ENCODE measurements at places on chromosomes 5 and 9. TPM values are rescaled to one million over a fixed set of nuclear protein-coding genes. Genes with fewer than 3 reads are reported as not detected.

GRCh38 chr9:130995086-130996011 is 13.6 kb upstream of the LAMC3 start:
- no peak overlapping the region for H3K27ac ChIP-seq
- no peak for DNase-seq
- H3K4me3 ChIP-seq, result no peak overlapping the region

CDX1 gene
- not detected for total RNA-seq

ABHD17B gene
- 27.0 TPM for total RNA-seq

- H3K36me3 ChIP-seq, result peaks cover 14% of the 10 kb centered on the region
- no peak for DNase-seq
- peaks cover 25% of the 10 kb centered on the region for H3K27me3 ChIP-seq
- peak overlapping the region; percentile 94 for H3K27ac ChIP-seq
- peak overlapping the region; percentile 93 for H3K4me3 ChIP-seq
Observed at GRCh38 chr5:53560028-53560427, 411 bp upstream of the NDUFS4 start.

- H3K4me3 ChIP-seq, result no peak overlapping the region
- H3K4me1 ChIP-seq, result peaks cover 23% of the 10 kb centered on the region
- no peak overlapping the region for H3K27ac ChIP-seq
- no peak for DNase-seq
Observed at GRCh38 chr5:40355181-40355580, 324.5 kb upstream of the PTGER4 start.

- no peaks in the 10 kb centered on the region for H3K4me1 ChIP-seq
- peaks cover 21% of the 10 kb centered on the region for H3K27me3 ChIP-seq
- no peak overlapping the region for H3K27ac ChIP-seq
- no peaks in the 10 kb centered on the region for H3K36me3 ChIP-seq
Observed at GRCh38 chr5:176800024-176800423, 10.3 kb upstream of the UNC5A start.

GRCh38 chr5:166772770-166773169 is 1518.7 kb upstream of the WWC1 start:
- H3K4me1 ChIP-seq, result no peaks in the 10 kb centered on the region
- H3K36me3 ChIP-seq, result no peaks in the 10 kb centered on the region
- no peak for DNase-seq
- no peak overlapping the region for H3K27ac ChIP-seq
- H3K27me3 ChIP-seq, result no peaks in the 10 kb centered on the region
- no peak overlapping the region for H3K4me3 ChIP-seq

DNA sequence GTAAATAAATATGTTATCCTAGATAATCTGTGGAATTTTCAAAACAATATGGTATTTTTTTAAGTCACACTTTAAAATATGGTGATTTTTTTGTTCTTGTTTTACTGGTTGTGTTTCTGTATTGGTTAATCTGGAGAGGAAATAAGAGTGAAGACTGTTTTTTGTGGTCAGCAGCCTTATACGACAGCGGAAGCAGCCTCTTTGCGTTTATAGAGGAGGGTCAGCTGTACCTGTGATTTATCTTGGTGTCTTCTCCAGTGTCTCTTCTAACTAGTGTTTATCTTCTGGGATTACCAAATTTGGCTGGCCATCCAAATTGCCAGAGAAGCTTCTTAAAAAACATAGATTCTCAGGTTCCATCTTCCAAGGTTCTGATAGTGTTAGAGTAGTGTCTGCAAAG is 58.7 kb downstream of the ICE1 start:
- H3K27ac ChIP-seq, result peak overlapping the region; percentile 89
- H3K4me1 ChIP-seq, result peaks cover 28% of the 10 kb centered on the region
- H3K4me3 ChIP-seq, result peak overlapping the region; percentile 26
- DNase-seq, result peak; percentile 46

- H3K4me3 ChIP-seq, result no peak overlapping the region
- peaks cover 9% of the 10 kb centered on the region for H3K4me1 ChIP-seq
- no peak overlapping the region for H3K27ac ChIP-seq
- H3K27me3 ChIP-seq, result no peaks in the 10 kb centered on the region
- no peak for DNase-seq
- no peaks in the 10 kb centered on the region for H3K36me3 ChIP-seq
Observed at GRCh38 chr9:112789473-112789872, 38.9 kb downstream of the SNX30 start.

DNA sequence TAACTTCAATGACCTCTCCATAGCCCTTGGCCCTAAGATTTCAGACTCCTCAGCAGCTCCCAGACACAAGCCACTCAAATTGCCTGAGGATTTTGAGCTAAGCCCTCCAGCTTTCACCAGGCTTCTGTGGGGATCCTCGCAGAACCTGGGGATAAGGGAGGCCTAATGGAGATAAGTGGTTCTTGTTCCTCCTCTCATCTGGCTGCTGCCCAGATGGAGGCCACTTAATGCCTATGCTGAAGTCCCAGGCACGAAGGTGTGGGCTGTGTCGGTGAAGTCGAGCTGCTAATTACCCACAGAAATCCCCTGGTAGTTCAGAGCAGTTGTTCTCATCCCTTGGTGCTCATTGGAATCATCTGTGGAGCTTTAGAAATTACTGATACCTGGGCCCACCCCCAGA is 10.3 kb upstream of the FAT2 start:
- no peak overlapping the region for H3K27ac ChIP-seq
- H3K36me3 ChIP-seq, result no peaks in the 10 kb centered on the region
- no peak overlapping the region for H3K4me3 ChIP-seq

GRCh38 chr5:134451936-134452505 is 40.3 kb upstream of the CDKN2AIPNL start:
- H3K27me3 ChIP-seq, result peaks cover 3% of the 10 kb centered on the region
- H3K27ac ChIP-seq, result no peak overlapping the region
- no peaks in the 10 kb centered on the region for H3K36me3 ChIP-seq
- no peak overlapping the region for H3K4me3 ChIP-seq

GRCh38 chr5:149912226-149912871 is 32.2 kb downstream of the PDE6A start:
- no peak overlapping the region for H3K27ac ChIP-seq
- no peak for DNase-seq
- no peak overlapping the region for H3K4me3 ChIP-seq
- peaks cover 44% of the 10 kb centered on the region for H3K27me3 ChIP-seq
- peaks cover 3% of the 10 kb centered on the region for H3K36me3 ChIP-seq

CCNO gene
- total RNA-seq, result 0.26 TPM

GRCh38 chr5:26763215-26763614 is 275.2 kb downstream of the CDH9 start:
- no peaks in the 10 kb centered on the region for H3K36me3 ChIP-seq
- no peaks in the 10 kb centered on the region for H3K4me1 ChIP-seq
- no peaks in the 10 kb centered on the region for H3K27me3 ChIP-seq
- DNase-seq, result no peak
- H3K27ac ChIP-seq, result no peak overlapping the region

- DNase-seq, result no peak
- no peak overlapping the region for H3K4me3 ChIP-seq
- no peaks in the 10 kb centered on the region for H3K36me3 ChIP-seq
Observed at GRCh38 chr9:103799959-103800358, 294.1 kb upstream of the SMC2 start.

- H3K27me3 ChIP-seq, result no peaks in the 10 kb centered on the region
- H3K27ac ChIP-seq, result no peak overlapping the region
- no peak for DNase-seq
- no peaks in the 10 kb centered on the region for H3K36me3 ChIP-seq
Observed at GRCh38 chr9:26551971-26552370, 340.6 kb downstream of the CAAP1 start.

IFNA13 gene
- not detected for total RNA-seq

ASPN gene
- not detected for total RNA-seq

- H3K4me1 ChIP-seq, result no peaks in the 10 kb centered on the region
- H3K4me3 ChIP-seq, result no peak overlapping the region
- no peaks in the 10 kb centered on the region for H3K36me3 ChIP-seq
- H3K27me3 ChIP-seq, result no peaks in the 10 kb centered on the region
- no peak overlapping the region for H3K27ac ChIP-seq
Observed at GRCh38 chr9:110788871-110789270, 120.3 kb downstream of the MUSK start.

- no peak overlapping the region for H3K4me3 ChIP-seq
- no peak for DNase-seq
- no peaks in the 10 kb centered on the region for H3K36me3 ChIP-seq
Observed at GRCh38 chr5:124744170-124744971, 2.1 kb downstream of the ZNF608 start.

GRCh38 chr5:170701334-170701733 is 82.2 kb upstream of the GABRP start:
- peaks cover 9% of the 10 kb centered on the region for H3K27me3 ChIP-seq
- no peaks in the 10 kb centered on the region for H3K4me1 ChIP-seq
- DNase-seq, result peak; percentile 29
- H3K36me3 ChIP-seq, result no peaks in the 10 kb centered on the region
- H3K27ac ChIP-seq, result no peak overlapping the region

- peaks cover 27% of the 10 kb centered on the region for H3K27me3 ChIP-seq
- H3K27ac ChIP-seq, result no peak overlapping the region
- H3K36me3 ChIP-seq, result no peaks in the 10 kb centered on the region
- no peak for DNase-seq
- no peak overlapping the region for H3K4me3 ChIP-seq
- no peaks in the 10 kb centered on the region for H3K4me1 ChIP-seq
Observed at GRCh38 chr5:156826150-156826549, 23.9 kb upstream of the PPP1R2B start.

CTXN3 gene
- total RNA-seq, result not detected

GRCh38 chr9:127519301-127520166 is 68.2 kb downstream of the LRSAM1 start:
- peak; percentile 74 for DNase-seq
- H3K4me3 ChIP-seq, result no peak overlapping the region
- peak overlapping the region; percentile 49 for H3K27ac ChIP-seq

- H3K27ac ChIP-seq, result no peak overlapping the region
- H3K27me3 ChIP-seq, result peaks cover 12% of the 10 kb centered on the region
- no peak for DNase-seq
- no peaks in the 10 kb centered on the region for H3K36me3 ChIP-seq
- no peak overlapping the region for H3K4me3 ChIP-seq
- H3K4me1 ChIP-seq, result no peaks in the 10 kb centered on the region
Observed at GRCh38 chr5:148972396-148972795, 90.5 kb downstream of the SH3TC2 start.

LECT2 gene
- not detected for total RNA-seq

GRCh38 chr5:154523104-154523503 is 45.1 kb upstream of the HAND1 start:
- H3K36me3 ChIP-seq, result no peaks in the 10 kb centered on the region
- peaks cover 47% of the 10 kb centered on the region for H3K27me3 ChIP-seq
- no peak overlapping the region for H3K4me3 ChIP-seq

DNA sequence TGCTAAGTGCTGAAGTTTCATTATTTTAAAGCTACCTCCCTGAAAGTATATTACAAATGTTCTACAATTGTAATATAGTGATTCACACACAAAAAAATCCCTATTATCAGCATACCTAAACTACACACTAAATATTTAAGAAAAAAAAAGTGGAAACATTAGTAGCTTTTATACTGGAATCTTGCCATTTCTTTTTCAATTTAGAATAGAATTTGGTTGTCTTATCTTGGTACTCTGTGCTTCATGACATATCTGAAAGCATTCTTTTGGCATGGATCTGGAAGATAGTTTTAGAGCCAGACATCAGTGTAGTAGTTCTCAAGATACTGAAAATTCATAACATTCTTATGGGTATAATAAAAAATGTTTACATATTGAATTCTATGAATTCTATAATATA is 35.0 kb downstream of the SLC1A3 start:
- peaks cover 20% of the 10 kb centered on the region for H3K27me3 ChIP-seq
- H3K4me3 ChIP-seq, result no peak overlapping the region
- no peak for DNase-seq
- H3K4me1 ChIP-seq, result no peaks in the 10 kb centered on the region
- no peak overlapping the region for H3K27ac ChIP-seq

TRPM3 gene
- not detected for total RNA-seq

GRCh38 chr5:73450137-73450536 is 1.6 kb upstream of the FOXD1 start:
- no peak overlapping the region for H3K27ac ChIP-seq
- H3K36me3 ChIP-seq, result peaks cover 2% of the 10 kb centered on the region
- H3K27me3 ChIP-seq, result peaks cover 80% of the 10 kb centered on the region
- peaks cover 18% of the 10 kb centered on the region for H3K4me1 ChIP-seq

DNA sequence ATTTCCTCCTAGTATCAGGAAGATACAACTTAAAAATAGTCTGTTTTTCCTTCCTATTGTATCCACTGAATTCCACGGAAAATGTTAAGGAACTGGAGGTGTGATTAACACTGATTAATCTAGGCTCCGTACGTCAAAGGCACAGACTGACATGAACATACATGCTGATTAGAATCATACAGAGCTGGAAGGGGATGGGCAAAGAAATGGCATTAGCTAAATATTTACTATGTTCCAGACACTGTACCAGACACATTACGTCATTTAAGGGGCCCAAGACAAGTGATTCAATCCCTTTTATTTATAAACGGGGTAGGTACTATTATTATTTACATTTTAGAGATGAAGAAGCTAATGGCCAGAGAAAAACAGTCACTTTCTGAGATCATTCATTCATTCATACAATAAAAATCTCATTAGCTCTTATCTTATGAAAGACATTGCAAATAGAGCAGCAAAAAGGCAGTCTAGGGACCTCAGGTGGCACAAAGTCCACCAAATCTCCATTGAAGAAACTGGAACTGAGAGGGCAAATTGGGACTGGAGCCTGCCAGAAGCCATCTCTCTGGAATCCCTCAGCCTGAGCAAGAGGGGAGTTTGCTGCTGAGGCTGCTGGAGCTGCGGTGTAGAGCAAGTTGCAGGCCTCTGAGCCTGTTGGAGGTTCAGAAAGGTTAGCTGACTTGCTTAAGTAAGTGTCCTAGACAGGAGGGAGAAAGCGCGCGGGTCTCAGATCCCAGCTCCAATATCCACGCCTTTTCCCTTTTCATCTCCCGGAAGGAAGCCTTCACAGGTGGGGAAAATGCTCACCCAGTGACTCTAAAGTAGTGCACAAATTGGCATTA is 1.6 kb upstream of the TGFBR1 start:
- H3K27ac ChIP-seq, result peak overlapping the region; percentile 88
- no peaks in the 10 kb centered on the region for H3K27me3 ChIP-seq
- peaks cover 37% of the 10 kb centered on the region for H3K36me3 ChIP-seq
- peak overlapping the region; percentile 78 for H3K4me3 ChIP-seq
- H3K4me1 ChIP-seq, result peaks cover 65% of the 10 kb centered on the region

CCDC192 gene
- not detected for total RNA-seq

DNA sequence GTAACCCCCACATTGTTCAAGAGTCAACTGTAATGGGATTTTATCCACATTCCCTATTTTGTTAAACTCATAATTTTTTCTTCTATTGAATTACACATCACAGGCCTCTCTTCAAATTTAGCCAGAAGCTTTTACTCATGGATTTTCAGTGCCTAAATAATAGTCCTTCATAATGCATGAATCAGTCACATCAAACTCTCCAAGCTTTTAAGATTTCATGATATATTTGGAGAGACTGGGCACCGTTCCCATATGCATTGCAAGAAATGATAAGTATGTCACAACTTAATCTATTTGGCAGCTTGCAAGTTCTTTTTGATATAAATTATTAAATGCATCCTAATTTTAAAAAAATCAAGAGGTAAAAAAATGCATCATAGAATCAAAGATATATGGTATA is 465.9 kb downstream of the DMAC1 start:
- no peaks in the 10 kb centered on the region for H3K4me1 ChIP-seq
- H3K4me3 ChIP-seq, result no peak overlapping the region

DNA sequence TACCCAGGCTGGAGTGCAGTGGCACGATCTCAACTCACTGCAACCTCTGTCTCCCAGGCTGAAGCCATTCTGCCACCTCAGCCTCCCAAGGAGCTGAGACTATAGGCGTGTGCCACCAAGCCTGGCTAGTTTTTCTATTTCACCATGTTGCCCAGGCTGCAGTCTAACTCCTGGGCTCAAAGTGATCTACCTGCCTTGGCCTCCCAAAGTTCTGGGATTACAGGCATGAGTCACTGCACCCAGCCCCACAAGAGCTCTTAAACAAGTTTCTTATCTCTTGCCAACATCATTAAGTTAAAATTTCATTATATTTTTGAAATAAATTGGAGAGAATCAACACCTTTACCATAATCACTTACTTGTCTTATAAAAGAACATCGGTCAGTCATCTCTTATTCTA is 280.3 kb downstream of the ARHGEF28 start:
- peaks cover 51% of the 10 kb centered on the region for H3K27me3 ChIP-seq
- no peak for DNase-seq
- H3K4me3 ChIP-seq, result no peak overlapping the region
- no peak overlapping the region for H3K27ac ChIP-seq
- H3K4me1 ChIP-seq, result no peaks in the 10 kb centered on the region

GTF2H2 gene
- total RNA-seq, result 35.0 TPM
